Esophagus squamous epithelium (tissue), 5 donors: ENCODE measurements at places on chromosomes 13 and 19. TPM values are rescaled to one million over a fixed set of nuclear protein-coding genes. Genes with fewer than 3 reads are reported as not detected.

- H3K27me3 ChIP-seq = no peaks in the 10 kb centered on the region
- H3K4me1 ChIP-seq = peaks cover 17% of the 10 kb centered on the region
- peak overlapping the region; percentile 53 for H3K4me3 ChIP-seq
- H3K36me3 ChIP-seq = peaks cover 54% of the 10 kb centered on the region
- H3K27ac ChIP-seq = peak overlapping the region; percentile 62
These were observed 11.0 kb downstream of the FUZ start for GRCh38 chr19:49801966-49802661.

- H3K27ac ChIP-seq = no peak overlapping the region
- no peak for DNase-seq
- no peaks in the 10 kb centered on the region for H3K4me1 ChIP-seq
- no peak overlapping the region for H3K4me3 ChIP-seq
These were observed 334.0 kb downstream of the LIG4 start for GRCh38 chr13:107881362-107881761.

GRCh38 chr13:107977071-107977574, 238.2 kb downstream of the LIG4 start:
- DNase-seq = no peak
- no peaks in the 10 kb centered on the region for H3K4me1 ChIP-seq
- H3K36me3 ChIP-seq = no peaks in the 10 kb centered on the region
- H3K4me3 ChIP-seq = no peak overlapping the region

NCR1 gene
- not detected for total RNA-seq

DNA sequence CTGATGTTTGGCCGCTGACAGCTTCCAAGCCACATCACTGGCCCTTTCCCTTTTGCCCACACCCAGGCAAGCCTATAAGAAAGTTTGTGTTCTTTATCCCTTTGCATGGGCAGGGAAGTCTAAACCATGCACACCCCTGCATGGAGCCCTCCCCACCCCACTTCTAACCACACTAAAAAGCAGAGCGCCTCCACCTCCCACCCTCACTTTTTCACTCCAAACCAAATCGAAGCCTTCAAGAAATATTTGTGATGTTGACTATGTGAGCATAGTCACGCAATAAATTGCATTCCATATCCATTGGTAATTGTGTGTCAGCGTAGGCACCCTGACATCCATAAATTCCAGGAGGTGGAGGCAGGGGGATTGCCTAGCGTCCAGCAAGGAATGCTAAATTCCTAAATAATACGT, 104.4 kb upstream of the LSM14A start:
- H3K4me1 ChIP-seq = no peaks in the 10 kb centered on the region
- no peak overlapping the region for H3K4me3 ChIP-seq
- no peaks in the 10 kb centered on the region for H3K27me3 ChIP-seq
- DNase-seq = no peak
- H3K36me3 ChIP-seq = no peaks in the 10 kb centered on the region

FSD1 gene
- total RNA-seq = 0.61 TPM

ZNF383 gene
- total RNA-seq = 4.0 TPM

ATCAY gene
- not detected for total RNA-seq

DNA sequence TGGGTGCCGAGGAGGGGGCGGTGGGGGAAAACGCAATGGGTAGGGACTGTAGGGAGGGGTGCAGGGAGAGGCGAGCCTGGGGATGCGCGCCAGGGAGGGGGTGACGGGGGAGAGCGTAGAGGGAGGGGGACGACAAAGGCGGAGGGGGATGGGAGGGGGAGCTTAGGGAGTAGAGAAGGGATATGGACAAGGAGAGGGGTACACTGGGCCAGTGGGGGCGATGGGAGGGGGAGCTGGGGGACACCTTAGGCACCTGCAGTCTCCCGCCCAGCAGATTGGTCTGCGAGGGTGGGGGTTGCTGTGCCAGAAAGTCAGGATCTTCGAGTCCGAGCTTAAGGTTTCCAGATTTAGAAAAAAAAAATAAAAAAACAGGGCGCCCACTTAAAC, 15.7 kb downstream of the CCDC124 start:
- no peaks in the 10 kb centered on the region for H3K36me3 ChIP-seq
- peaks cover 56% of the 10 kb centered on the region for H3K4me1 ChIP-seq
- peak overlapping the region; percentile 62 for H3K4me3 ChIP-seq
- no peak overlapping the region for H3K27ac ChIP-seq

DNA sequence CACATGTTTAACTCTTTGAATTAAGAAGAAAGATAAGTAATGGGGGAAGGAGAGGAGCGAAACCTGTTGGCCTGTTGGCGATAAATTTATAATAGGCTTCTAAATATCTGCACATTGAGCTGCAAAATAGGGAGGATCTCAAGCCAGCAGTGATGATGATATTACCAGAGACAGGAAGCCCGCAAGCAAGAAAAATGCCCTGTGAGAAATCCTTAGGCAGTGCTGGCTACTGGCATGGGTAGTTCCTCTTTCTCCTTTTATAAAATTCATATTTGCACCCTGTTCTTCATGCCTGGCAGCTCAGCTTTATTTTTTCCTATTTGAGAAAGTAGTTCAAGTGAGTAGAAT, 858 bp upstream of the USP12 start:
- H3K4me3 ChIP-seq = peak overlapping the region; percentile 90
- H3K27me3 ChIP-seq = no peaks in the 10 kb centered on the region
- no peaks in the 10 kb centered on the region for H3K36me3 ChIP-seq
- DNase-seq = no peak
- H3K4me1 ChIP-seq = peaks cover 24% of the 10 kb centered on the region
- peak overlapping the region; percentile 98 for H3K27ac ChIP-seq

DNA sequence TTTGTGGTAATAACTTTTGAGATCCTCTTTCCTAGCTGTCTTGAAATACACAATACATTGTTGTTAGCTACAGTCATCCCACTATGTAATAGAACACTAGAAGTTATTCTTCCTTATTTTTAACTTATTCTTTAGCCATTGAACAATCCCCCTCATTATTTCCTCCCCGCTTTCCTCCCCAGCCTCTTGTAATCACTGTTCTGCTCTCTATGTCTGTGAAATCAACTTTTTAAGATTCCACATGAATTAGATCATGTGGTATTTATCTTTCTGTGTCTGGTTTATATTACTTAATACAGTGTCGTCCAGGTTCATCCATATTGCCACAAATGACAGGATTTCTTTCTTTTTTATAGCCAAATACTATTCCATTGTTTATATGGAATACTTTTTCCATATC, 72.9 kb downstream of the SLC10A2 start:
- DNase-seq = no peak
- no peak overlapping the region for H3K27ac ChIP-seq
- no peaks in the 10 kb centered on the region for H3K36me3 ChIP-seq
- H3K27me3 ChIP-seq = no peaks in the 10 kb centered on the region
- H3K4me3 ChIP-seq = no peak overlapping the region

SLITRK1 gene
- not detected for total RNA-seq

GRCh38 chr13:93248627-93249047, 22.0 kb downstream of the GPC6 start:
- H3K27me3 ChIP-seq = no peaks in the 10 kb centered on the region
- no peak overlapping the region for H3K4me3 ChIP-seq
- no peaks in the 10 kb centered on the region for H3K4me1 ChIP-seq
- no peaks in the 10 kb centered on the region for H3K36me3 ChIP-seq
- DNase-seq = no peak

DNA sequence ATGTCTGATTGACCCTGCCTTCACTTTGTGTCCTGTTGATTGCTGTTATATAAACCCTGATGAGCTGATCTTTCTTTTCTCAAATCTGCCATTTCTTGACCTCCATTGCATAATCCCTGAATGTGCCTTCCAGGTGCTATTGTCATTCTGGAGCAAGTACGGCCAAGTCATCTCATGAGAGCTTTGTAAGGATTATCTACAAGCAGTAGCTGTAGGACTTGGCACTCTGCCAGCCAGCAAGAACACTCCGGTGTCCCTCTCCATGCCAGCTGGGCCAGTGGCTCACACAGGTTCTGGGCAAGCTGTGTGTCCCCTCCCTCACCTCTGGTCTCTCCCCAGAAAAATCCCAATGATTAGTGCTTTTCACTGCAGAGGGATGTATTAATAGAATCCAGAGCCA, 348.1 kb downstream of the FOXO1 start:
- H3K36me3 ChIP-seq = no peaks in the 10 kb centered on the region
- peaks cover 16% of the 10 kb centered on the region for H3K27me3 ChIP-seq
- DNase-seq = no peak
- H3K4me3 ChIP-seq = no peak overlapping the region
- H3K27ac ChIP-seq = no peak overlapping the region
- peaks cover 24% of the 10 kb centered on the region for H3K4me1 ChIP-seq

DNA sequence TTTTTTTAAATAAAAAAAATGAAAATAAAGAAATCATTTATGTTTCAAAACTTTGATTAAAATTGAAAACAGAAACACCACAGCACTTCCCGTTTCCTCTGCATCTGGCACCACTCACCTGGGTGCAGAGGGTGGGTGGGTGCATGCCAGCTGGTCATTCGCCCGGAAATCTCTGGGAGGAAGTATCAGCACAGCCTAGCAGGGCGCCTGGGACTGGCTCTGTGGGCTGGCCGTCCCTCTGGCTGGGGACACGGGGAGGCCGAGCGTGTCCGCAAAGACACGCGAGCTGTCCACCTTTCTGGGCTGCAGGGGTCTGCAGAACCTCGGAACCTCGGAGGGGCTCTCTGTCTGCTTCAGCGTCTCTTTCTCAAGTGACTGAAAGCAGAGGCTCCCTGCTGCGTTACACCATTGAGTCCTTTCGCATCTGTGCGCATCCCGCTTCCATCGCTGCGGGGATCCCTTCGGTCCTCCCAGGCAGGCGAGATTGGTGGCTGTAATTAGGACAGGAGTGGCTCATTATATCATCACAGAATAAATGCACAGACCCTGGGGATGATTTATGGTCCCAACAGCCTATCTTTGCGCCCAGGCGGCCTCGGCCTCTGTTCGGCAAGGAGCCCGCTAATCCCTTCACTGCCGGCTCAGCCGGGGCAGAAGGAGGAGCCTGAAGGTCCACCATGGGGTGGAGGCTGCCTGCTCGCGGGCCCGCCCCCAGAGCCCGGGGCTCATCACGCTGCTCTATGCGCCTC, 17.2 kb downstream of the CRTC1 start:
- no peaks in the 10 kb centered on the region for H3K27me3 ChIP-seq
- peak overlapping the region; percentile 82 for H3K27ac ChIP-seq
- peaks cover 21% of the 10 kb centered on the region for H3K4me1 ChIP-seq
- H3K4me3 ChIP-seq = peak overlapping the region; percentile 62
- H3K36me3 ChIP-seq = no peaks in the 10 kb centered on the region

ANGPTL4 gene
- 17.0 TPM for total RNA-seq

CGB5 gene
- not detected for total RNA-seq

DNA sequence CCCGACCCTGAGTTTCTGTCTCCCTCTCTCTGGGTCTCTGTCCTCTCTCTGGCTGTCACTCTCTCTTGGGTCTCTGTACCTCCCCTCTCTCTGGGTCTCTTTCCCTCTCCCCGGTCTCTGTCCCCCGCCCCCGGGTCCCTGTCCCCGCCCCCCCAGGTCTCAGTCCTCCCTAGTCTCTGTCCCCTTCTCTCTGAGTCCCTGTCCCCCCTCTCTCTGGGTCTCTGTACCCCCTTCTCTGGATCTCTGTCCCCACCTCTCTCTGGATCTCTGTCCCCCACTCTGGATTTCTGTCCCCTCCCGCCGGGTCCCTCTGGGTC, 2.3 kb upstream of the FTL start:
- H3K27me3 ChIP-seq = no peaks in the 10 kb centered on the region
- no peak for DNase-seq
- peaks cover 42% of the 10 kb centered on the region for H3K4me1 ChIP-seq
- no peaks in the 10 kb centered on the region for H3K36me3 ChIP-seq

DNA sequence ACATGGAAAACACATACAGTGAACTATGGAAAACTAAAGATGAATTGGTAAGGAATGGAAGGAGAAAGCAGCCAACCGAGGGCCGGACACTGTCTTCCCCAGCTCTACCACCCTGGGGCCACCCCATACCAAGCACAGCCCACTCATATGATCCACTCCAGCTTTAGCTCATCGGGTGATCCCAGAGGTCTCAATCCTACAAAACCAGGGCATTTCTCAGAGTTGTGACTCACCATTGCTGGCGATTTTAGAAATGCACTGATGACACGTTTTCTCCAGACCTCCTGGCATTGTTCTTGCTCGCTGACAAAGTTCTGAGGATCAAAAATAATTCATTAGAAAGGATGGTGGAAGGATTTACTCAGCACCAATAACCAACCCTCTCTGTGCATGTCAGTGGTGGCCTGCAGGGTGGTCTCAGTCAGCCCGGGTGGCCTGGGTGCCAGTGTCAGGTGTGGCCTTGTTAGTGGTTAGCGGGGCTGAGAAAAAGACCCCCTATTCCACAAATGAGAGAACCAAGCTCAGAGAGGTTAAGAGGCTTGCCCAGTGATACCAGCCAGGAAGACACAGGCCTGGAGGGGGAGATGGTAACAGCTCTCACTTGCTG, 6.6 kb downstream of the TMEM272 start:
- no peak overlapping the region for H3K4me3 ChIP-seq
- H3K4me1 ChIP-seq = no peaks in the 10 kb centered on the region
- no peaks in the 10 kb centered on the region for H3K27me3 ChIP-seq
- H3K36me3 ChIP-seq = no peaks in the 10 kb centered on the region
- H3K27ac ChIP-seq = no peak overlapping the region

CILP2 gene
- total RNA-seq = not detected

GRCh38 chr13:48505597-48506091, 27.2 kb downstream of the RCBTB2 start:
- H3K36me3 ChIP-seq = no peaks in the 10 kb centered on the region
- peaks cover 62% of the 10 kb centered on the region for H3K4me1 ChIP-seq
- H3K27ac ChIP-seq = peak overlapping the region; percentile 88
- H3K27me3 ChIP-seq = no peaks in the 10 kb centered on the region
- DNase-seq = no peak

GRCh38 chr19:5153601-5154128, 184.8 kb downstream of the KDM4B start:
- DNase-seq = no peak
- no peak overlapping the region for H3K4me3 ChIP-seq
- no peak overlapping the region for H3K27ac ChIP-seq

- DNase-seq = no peak
- peaks cover 10% of the 10 kb centered on the region for H3K4me1 ChIP-seq
- no peaks in the 10 kb centered on the region for H3K36me3 ChIP-seq
- H3K4me3 ChIP-seq = no peak overlapping the region
These were observed 46.4 kb upstream of the ZNF254 start for GRCh38 chr19:24040621-24041020.

PET100 gene
- 22.9 TPM for total RNA-seq

GRCh38 chr13:39612023-39612637, 9.1 kb upstream of the LHFPL6 start:
- H3K27ac ChIP-seq = no peak overlapping the region
- no peaks in the 10 kb centered on the region for H3K27me3 ChIP-seq
- no peak for DNase-seq

- no peaks in the 10 kb centered on the region for H3K27me3 ChIP-seq
- H3K4me1 ChIP-seq = no peaks in the 10 kb centered on the region
These were observed 128.4 kb downstream of the SHISA2 start for GRCh38 chr13:25923217-25924085.

ZNF429 gene
- 3.1 TPM for total RNA-seq

CYP4F2 gene
- total RNA-seq = not detected

DNA sequence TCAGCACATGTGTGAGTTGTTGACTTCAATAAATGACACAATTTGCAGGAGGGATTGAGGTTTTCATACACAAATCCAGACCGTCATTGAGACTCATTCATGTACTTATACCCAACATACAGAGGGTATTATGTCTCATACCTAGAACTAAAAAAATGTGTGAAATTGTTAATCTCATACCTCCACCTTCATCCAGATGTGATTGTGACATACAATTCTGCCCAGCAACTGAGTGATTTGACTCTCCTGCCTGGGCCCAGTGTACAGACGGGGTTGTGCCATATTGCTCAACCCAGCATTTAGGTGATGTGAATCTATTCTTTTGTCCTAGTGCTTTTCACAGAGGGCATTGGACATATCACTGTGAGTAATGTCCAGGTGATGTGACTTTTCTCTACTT, 12.6 kb upstream of the ZNF681 start:
- peak overlapping the region; percentile 10 for H3K27ac ChIP-seq
- DNase-seq = no peak
- H3K36me3 ChIP-seq = no peaks in the 10 kb centered on the region
- no peaks in the 10 kb centered on the region for H3K27me3 ChIP-seq
- no peaks in the 10 kb centered on the region for H3K4me1 ChIP-seq
